T47D (cell line): ENCODE measurements at places on chromosomes 13 and 19.

GRCh38 chr19:48588670-48589401, 17.7 kb upstream of the SPACA4 start:
- DNase-seq: peak; percentile 67

- DNase-seq: no peak
Observed at GRCh38 chr19:34148658-34149185, 23.6 kb upstream of the LSM14A start.

GRCh38 chr19:7507884-7508283, 8.0 kb upstream of the ZNF358 start:
- peak; percentile 93 for DNase-seq

DNA sequence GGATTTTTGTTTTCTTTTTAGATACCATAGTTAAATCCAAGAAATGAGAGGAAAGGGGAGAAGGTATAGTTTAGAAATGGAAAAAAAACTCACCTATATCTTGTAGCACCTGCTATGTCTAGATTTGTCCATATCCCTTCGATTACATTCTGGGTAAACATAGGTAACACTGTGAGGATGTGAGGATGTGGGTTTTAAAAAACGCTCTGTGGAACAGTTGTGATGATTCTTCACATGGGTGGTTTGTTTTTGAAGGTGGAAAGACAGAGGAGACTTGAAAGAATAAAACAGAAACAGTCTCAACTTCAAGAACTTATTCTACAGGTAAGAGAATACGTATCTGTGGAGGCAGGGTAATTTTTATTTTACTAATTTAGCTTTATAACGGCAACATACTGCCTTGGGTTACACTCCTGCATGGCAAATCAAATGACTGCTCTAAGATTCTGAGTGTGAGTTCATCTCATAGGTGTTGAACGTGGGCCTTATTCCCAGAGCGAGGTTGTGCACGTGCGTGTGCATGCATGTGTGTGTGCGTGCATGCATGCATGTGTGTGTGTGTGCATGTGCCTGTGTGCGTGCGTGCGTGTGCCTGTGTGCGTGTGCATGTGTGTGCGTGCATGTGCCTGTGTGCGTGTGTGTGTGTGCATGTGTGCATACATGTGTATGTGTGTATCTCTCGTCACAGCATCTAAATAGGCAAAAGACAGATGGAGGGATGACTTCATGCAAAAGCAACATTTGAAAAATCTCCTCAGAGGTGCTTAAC, 23.5 kb downstream of the ATP4B start:
- DNase-seq: no peak

- DNase-seq: peak; percentile 50
Observed at GRCh38 chr19:23343434-23344010, 51.7 kb downstream of the ZNF91 start.

GRCh38 chr13:99384468-99384867, 77.3 kb upstream of the GPR183 start:
- no peak for DNase-seq

GRCh38 chr13:37596805-37597204, 1.8 kb downstream of the POSTN start:
- no peak for DNase-seq

- DNase-seq: no peak
Observed at GRCh38 chr19:58570770-58571574, 2.2 kb downstream of the MZF1 start.

- DNase-seq: no peak
Observed at GRCh38 chr13:74973935-74974879, 507.8 kb downstream of the TBC1D4 start.

DNA sequence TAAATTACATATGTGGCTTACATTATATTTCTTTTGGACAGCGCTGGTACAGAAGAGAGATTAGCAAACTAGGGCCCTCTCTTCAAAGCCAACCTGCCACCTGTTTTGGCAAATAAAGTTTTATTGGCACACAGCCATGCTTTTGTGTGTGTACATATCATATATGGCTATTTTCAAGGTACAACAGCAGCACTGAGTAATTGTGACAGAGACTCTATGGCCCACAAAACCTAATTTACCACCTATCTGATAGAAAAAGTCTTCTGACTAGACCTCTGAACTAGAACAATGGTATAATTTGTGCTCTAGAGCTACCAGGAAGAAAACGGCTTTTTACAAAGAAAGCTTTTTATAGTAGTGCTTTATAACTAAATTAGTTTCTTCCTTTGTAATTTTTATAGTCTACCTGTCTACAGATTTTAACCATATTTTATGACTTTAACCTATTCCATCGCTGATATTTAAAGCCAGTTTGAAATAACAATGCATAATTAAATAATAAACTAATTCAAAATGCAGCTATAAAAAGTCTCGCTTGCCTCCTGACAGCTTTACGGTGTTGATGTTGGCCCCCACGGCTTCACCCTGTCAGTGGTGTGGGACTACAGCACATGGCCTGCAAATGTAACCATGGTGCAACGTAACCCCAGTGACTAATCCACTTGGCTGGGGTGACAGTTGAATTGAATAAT, 17.7 kb upstream of the DPY19L3 start:
- DNase-seq: no peak

GRCh38 chr13:31116224-31116623, 45.5 kb downstream of the HSPH1 start:
- DNase-seq: no peak

DNA sequence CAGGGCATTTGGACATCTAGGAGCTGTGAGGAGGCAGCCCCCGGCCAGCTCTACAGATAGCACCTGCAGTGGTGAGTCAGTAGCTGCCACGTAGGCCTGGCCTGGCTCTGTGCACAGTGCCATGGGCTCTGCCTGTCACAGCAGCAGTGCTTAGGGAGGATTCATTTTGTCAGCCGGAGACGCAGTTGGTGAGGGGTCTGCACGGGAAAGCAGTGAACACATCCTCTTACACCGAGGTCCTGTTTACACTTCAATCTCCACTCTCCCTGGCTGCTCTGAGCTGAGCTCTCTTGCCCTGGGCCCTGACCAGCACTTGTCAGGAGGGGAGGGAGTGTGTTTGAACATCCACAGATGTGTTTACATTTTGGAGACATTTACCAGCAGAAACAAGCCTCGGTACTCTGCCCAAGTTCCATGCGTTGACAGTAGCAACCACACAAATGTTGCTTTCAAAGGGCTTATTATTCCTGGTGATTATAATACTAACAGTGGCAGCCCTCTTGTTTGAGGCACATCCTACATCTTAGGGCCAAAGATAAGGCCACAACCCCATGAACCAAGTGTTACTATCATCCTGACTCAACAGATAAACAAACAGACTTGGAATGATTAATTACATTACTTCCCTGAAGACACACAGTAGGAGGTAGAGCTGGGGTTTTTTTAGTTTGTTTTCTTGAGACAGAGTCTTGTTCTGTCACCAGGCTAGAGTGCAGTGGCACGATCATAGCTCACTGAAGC, 148.9 kb downstream of the USP12 start:
- DNase-seq: peak; percentile 81

- no peak for DNase-seq
Observed at GRCh38 chr13:67231289-67232000, 1.3 kb upstream of the PCDH9 start.

DNA sequence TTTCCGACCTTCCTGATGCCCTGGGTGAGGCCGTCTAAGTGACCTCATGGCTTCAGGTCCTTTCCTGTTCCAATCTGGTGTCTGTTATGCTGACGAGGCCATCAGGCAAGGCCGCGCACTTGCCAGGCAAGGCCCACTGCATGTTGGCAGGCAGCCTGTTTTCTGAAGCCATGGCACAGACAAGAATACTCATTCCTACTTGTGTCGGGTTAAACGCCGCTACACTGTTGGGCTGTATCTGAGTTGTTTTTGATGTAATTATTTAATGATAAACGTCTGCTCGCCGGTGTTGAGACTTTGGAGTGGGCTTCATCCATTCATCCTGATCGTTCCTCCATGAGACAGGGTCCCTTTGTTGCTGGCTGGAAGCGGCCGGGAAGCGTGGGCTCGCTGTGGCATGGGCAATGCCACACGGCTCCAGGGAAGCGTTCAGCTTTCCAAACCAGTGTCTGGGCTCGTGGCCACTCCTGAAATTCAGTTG, 92.1 kb downstream of the ATP11A start:
- no peak for DNase-seq

DNA sequence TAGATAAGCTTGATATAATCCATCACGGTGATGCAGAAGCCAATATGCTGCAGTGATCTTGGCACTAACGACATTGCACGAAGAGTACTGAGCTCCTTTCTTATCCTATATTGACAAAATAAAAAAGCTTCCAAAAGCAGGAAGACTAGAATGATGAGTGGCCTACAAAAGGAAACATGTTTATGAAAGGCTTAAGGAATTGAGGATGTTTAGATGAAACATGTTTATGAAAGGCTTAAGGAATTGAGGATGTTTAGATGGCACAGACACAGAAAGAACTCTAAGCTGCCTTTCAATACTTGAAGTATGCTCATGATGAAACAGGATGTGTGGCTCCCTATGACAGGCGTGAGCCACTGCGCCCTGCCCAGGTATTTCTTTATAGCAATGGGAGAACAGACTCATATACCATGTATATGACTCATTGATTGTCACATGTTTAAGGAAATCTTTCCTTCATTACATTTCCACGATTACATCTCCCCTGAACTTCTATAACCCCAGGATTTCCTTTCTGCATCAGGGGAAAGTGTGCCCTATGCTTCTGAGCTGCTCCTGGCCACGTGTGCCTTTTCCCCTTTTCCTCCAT, 690.8 kb upstream of the ARGLU1 start:
- DNase-seq: peak; percentile 2

DNA sequence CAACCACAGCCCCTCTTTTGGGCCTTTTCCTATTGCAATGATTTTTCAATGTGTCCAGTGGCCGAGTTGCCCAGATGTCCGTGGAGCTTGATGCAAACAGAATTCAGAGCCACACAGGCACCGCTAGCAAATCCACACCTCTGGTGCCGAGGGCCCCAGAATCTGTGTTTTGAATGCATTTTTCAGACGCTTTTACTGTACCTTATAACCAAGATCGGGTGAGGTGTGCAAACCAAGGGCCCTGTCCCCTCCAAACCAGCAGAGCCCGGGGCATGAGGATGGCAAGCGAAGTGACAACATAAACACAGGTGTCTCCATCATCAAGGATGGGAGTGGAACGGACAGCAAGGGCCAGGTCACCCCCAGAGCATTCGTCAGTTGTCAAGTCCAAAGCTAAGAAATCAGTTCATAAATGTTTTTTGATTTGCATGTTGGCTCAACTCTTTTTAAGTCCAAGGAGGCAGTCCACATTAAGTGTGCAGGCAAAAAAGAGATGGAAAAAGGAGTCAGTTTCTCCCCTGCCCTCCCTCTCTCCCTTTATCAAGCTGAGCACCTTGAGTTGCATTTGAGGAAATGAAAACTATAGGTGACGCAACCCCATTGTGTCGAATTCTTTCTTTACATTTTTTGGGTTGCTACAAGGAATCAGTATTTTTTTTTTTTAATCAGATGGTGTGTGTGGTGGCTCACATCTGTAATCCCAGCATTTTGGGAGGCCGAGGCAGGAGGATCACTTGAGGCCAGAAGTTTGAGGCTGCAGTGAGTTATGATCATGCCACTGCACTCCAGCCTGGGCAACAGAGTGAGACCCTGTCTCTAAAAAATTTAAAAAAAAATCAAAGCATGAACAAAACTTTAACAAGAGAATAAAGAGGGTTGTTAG, 2.9 kb downstream of the CCDC8 start:
- no peak for DNase-seq

DNA sequence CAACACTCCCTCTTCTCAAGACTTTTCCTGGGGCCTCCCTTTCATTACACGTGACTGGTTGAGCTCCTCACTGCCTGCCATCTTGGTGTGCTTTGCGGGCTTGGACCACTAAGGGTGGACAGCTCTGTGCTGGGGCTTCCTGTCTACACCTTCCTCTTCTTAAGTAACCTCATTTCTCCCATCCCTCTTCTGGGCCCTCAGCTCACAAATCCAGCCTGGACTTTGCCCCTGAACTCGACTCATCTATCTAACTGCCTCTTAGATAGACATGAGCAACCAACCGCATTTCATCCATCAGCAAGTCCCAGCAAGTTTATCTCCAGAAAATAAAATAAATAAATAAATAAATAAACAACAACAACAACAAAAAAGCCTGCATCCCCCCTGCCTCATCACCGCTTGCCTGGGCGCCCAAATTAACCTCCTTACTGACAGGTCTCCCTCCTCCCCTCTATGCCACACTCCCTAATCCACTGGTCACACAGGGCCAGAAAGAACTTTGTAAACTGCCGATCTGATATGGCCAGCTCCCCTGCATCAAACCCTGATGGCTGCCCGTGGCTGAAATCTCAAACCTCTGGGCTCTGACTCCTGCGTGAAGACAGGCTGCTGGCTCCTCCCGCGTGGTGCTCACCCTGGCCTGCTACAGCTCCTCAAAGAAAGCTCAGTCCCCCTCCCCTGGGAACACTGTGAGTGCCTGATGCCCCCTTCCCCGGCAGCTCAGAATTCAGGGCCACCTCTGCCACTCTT, 7.8 kb downstream of the ISOC2 start:
- DNase-seq: no peak

DNA sequence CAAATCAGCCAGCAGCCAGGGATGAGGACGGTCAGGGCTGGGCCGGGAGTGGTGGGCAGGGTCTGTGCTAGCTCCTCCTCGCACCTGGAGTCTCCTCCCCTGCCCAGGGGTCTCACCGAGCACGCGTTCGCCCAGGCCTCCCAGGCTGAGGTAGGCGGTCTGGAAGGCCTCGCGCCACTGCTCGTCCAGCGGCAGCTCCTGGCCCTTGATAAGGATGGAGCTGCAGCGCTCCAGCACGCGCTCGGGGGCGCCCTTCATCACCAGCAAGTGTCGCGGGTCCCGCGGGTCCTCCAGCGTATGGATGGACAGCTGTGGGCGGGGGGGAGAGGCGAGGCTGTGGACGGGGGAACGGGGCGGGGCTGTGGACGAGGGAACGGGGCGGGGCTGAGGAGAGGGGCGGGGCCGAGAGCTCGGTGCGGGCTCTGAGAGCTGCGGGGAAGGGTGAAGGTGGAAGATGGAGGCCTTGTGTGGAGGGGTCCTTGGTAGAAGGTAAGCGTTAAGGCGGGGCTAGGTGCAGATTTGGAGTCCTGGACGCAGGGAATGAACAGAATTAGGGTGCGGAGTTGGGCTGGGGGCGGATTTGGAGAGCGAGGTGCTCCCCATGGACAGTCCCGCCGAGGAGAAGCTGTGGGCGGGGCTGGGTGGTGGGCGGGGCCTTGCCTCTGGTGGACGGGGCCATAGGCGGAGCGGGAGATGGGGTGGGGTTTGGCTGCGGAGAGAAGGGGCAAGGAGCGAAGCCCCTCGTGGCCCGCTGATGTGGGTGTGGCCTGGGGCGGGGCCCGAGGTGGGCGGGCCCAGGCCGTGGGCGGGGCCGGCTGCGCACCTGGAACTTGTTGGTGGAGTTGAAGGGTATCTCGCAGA, 5.7 kb downstream of the ATP4A start:
- peak; percentile 59 for DNase-seq

GRCh38 chr13:49783865-49784264, 8.6 kb downstream of the KPNA3 start:
- no peak for DNase-seq

GRCh38 chr19:18839465-18840287, 7.9 kb downstream of the UPF1 start:
- no peak for DNase-seq
